GM12865 (cell line): ENCODE measurements at places on chromosomes 16 and 17.

DNA sequence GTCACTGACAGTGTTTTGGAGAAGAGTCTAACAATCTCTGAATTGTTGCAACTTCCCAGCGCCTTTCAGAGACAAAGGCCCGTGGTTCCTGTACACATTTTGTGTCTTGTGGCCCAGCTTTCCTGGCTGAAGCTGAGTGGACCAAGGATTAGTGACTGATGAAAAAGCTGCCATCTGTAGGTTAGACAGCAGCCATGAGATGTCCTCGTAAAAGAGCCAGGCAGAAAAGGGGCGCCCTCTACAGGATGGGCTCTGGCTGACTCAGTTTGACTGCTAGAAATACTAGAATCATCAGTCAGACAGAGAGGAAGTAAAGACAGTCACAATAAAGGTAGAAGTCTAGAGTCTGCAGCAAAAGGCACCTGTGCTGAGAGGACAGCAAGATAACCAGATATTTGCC, 26.5 kb upstream of the NF1 start:
- DNase-seq: peak; percentile 67

- no peak for DNase-seq
Measured at GRCh38 chr16:12758031-12758669, 45.5 kb downstream of the CPPED1 start.

DNA sequence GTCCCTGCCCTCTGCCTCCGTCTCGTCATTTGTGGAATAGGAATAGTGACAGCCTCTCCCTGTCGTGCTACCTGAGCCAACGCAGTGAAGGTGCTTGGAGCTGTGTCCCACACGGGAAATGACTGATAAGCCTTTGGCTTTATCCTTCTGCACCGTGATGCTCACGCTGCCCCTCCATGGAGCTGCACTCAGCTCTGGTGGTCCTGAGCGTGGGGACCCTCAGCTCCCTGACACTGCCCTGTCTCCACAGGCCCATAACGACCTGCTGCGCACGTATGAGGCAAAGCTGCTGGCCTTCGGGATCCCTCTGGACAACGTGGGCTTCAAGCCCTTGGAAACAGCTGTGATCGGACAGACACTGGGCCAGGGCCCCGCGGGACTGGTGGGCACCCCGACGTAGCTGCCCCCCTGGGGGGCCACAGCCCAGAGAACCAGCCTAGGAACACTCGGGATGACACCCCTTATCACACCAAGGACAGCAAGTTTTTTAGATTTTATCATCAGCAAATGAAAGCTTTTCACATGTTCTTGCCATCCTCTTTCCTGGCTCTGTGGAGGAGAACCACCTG, 23.8 kb upstream of the DBNDD1 start:
- DNase-seq: no peak

- peak; percentile 91 for DNase-seq
Measured at GRCh38 chr16:1991135-1991551, 1.4 kb downstream of the SYNGR3 start.

DNA sequence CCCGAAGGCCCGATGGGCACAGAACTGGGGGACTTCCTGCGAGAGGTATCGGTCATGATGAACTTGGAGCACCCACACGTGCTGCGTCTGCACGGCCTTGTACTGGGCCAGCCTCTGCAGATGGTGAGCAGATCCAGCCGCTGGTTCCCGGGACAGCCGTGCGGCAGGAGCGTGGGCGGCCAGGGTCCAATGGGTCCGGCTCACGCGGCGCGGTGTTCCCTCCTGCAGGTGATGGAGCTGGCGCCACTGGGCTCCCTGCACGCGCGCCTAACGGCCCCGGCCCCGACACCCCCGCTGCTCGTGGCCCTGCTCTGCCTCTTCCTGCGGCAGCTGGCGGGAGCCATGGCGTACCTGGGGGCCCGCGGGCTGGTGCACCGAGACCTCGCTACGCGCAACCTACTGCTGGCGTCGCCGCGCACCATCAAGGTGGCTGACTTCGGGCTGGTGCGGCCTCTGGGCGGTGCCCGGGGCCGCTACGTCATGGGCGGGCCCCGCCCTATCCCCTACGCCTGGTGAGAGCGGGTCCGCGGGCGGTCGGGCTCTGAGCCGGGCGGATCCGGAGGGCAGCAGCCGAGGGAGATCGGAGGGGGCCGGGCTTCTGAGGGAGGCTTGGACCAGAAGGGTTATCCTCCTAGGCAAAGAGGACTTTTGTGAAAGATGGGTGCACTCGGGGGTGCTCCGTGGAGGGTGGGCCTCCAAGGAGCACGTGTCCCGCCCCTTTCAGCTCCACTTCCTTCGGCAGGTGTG, 3.0 kb downstream of the TNK1 start:
- DNase-seq: peak; percentile 72

DNA sequence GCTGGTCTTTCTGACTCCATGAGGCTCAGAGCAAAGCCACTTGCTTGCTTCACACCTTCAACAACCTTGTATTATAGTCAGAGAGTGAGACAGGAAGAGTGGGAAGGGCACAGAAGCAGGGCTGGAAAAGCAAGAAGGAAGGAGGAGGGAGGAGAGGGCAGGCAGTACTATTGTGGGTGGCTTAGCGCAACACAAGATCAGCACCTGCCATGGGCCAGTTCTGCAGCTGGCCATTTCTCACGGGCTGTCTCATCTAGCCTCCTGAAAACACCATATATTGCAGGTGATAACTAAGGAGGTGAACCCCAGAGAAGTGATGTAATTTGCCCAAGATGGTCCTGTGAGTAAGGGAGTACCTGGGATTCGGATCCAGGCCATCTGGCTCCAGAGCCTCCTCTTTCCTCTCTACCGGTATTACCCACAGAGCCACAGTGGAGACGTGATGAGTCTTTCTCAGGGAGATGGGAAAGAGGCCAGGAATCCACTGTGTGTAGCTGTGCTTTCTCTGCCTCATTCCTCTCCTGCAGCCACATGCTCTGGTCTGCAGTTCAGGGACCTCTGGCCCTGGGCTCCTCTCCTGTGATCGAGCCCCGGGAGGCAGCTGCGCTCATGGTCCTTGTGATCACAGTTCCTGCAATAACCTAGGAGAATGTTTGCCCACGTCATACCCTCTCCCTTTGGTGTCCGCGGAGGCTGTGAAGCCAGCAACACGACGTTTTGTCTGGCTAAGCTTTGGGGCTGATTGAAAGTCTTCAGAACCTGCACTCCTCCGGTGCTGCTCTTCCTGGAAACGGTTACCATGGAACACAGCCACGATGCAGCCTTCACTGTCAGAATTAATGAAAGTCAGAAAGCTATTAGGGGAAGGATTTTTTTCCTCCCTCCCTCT, 178.1 kb upstream of the CCL2 start:
- DNase-seq: no peak

DNA sequence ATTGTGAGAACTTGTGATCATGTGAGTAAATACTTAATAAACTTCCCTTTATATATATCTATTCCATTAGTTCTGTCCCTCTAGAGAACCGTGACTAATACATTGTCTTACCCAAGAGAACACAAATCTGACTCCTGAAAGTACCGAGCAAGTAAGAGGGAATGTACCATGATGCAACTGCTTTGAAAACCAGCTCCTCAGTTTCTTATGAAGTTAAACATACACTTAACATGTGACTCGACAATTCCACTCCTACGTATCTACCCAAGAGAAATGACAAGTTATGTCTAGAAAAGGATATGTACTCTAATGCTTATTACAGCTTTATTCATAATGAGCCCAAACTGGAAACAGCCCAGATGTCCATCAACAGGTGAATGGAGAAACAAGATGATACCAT, 8.8 kb upstream of the GJD3 start:
- DNase-seq: no peak

DNA sequence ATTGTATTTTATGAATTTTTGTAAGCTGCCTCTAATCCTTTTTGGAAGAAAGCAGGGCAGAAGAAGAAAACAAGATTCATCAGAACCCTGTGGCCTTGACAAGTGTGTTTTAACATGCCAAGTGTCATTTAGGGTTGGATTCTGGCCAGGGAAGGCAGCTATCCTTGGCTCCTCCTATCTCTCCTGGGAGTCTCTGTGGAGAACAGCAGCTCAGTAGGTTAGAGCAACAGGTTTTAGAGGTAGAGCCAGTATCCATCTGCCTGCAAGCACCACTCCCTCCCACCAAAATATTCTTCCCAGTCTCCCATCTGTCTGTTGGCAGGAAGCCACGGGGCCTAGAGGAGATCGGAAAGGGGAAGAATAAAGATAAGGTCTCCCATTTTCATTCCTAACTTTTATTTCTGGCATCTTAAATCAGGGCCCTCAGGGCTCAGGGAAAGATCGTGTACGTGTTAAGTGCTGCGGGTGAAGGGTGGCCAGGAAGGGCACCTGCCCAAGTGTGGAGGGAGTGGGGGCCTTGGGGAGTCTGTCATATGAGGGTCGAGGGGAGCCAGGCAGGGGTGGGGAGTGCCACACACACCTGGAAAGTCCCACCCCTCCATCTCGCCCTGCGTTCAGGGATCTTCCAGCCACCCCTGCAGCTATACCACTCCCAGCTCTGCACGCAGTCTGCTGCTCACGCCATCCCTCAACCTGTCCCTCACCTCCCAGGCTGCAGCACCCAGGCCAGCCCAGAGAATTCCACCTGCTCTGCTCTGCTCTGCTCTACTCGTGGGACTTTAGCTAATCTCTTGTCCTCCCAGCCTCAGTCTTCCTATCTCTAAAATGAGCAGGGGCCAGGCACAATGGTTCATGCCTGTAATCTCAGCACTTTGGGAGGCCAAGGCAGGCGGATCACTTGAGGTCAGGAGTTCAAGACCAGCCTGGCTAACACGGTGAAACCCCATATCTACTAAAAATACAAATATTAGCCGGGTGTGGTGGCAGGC, 17.1 kb upstream of the CPSF4L start:
- DNase-seq: no peak

- DNase-seq: peak; percentile 8
Measured at GRCh38 chr16:24834459-24835335, 11.1 kb upstream of the SLC5A11 start.

DNA sequence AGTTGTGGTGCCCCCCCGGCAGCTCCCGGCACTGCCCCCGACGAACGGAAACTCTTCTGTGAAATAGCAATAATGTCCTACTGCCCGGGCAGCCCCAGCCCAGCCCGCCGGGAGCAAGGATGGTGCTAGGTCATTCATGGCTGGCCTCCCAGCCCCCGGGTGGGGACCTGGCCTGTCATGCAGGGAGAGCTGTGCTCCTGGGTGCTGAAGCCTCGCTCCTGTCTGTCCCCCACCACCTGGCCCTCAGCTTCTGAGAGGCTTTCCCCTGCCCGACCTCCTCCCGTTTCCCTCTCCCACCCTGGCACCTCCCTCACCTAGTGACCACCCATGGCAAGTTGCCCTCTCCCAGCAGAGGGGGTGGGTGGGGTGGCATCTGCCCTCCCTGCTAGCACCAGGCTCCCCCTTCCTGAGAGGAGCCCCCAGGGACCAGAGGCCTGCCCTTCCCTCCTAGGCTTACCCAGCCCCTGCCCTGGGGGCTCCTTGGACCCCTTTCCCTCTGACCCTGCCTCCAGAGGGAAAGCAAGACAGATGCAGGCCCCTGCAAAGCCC, 13.5 kb downstream of the PAM16 start:
- no peak for DNase-seq

DNA sequence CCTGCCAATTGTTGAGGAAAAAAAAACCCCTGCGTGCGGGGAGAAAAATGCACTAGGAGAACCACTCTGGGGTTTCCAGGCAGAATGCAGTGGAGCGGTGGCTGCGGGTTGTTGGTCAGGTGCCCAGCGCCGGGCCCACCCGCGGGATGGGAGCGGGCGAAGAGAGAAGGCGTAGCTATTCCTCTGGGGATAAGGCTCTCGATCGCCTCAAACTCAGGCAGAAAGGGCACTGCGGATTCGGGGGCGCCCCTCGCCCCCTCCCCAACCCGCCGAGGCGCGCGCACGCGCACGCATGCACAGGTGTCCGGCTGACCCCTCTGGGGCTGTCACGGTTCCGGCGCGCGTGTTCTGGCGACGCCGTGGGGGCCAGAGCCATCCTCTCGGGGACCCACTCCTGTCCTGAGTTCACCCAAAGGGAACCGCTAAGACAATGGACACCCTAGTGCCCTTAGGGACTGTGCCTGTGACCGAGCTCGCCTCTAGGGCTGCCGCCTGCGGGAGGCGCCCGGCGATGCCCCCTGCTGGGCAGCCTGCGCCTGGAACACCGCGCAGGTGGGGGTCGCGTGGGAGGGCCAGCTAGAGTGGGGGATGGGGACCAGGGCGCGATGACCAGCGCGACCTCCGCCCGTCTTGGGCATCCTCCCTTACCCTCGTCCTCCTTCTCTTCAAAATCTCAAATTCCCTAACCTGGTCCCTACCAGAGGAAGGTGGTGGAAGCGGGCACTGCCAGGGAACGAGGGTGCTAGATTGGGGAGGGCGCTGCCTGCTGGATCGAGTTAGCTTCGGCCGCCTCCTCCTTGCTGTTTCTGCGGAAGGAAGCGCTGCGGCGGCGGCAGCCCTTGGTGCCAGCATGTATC, 14.4 kb upstream of the CBX8 start:
- peak; percentile 62 for DNase-seq

GRCh38 chr16:6374821-6375220, 957.8 kb upstream of the RBFOX1 start:
- DNase-seq: no peak

GRCh38 chr16:24700549-24701392, 28.7 kb upstream of the TNRC6A start:
- peak; percentile 22 for DNase-seq

GRCh38 chr17:32335687-32336086, 6.3 kb downstream of the C17orf75 start:
- DNase-seq: no peak

- no peak for DNase-seq
Measured at GRCh38 chr16:12314653-12315185, 338.2 kb downstream of the SNX29 start.

- DNase-seq: no peak
Measured at GRCh38 chr17:77675411-77675810, 283.1 kb upstream of the TNRC6C start.

DNA sequence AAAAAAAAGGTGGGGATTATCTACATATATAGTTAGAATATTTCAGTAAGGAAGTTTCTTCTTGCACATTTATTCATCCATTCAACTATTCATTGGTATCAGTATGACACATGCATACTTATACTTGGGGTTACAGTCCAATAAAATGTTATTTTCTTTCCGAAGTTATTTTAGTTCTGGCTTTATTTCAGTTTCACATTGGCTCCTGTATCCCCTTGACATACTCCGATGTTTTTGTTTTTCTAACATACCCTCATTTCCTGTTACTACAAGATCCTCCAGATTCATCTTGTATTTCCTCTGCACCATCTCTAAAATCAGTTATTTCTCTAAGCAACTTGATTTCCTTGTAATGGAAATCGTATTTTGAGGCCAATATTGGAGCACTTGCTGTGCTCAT, 435.5 kb upstream of the MON1B start:
- no peak for DNase-seq

GRCh38 chr17:1997927-1998742, 27.0 kb downstream of the RTN4RL1 start:
- DNase-seq: no peak
